ENCODE measurements at places on chromosomes 1 and 21.

- no peak for DNase-seq
Observed at GRCh38 chr1:234250747-234251146, 122.5 kb upstream of the COA6 start.

DNA sequence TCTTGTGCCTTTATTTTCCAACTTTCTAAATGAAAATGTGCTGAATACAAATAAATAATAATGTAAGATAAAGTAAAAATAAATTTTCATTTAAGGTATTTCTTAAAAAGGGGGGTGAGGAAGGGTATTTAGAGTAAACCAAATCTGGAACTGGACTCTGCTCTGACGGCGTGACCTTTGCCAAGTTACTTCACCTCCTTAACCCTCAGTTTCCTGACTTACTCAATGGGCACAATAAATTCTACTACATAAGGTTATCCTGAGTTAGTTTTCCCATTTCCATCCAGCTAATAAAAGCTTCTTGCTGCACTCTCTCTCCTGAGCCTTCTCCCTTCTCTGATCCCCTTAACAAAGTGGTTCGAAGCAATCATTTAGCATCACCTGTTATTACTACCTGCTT is 93.9 kb downstream of the NID1 start:
- DNase-seq, result no peak

DNA sequence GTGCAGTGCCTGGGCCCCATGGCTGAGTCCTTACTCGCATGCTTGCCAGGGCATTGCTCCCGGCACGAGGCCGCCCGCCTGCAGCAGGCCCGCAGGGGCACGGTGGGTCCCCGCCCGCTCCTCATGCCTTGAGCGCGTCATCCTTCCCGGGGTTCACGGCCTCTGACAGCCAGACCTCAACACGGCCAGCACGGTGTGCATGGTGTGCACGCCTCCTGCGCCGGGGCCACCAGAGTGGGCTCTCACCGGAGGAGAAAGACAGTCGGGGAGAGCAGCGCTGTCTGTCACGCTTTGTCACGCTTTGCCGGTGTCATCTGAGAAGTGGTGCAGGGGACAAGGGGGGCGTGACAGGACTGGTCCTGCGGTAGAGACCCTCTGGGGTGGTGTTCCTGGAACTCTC is 11.9 kb upstream of the COL18A1 start:
- no peak for DNase-seq

- no peak for DNase-seq
Observed at GRCh38 chr1:117580436-117580835, 25.4 kb upstream of the TENT5C start.

DNA sequence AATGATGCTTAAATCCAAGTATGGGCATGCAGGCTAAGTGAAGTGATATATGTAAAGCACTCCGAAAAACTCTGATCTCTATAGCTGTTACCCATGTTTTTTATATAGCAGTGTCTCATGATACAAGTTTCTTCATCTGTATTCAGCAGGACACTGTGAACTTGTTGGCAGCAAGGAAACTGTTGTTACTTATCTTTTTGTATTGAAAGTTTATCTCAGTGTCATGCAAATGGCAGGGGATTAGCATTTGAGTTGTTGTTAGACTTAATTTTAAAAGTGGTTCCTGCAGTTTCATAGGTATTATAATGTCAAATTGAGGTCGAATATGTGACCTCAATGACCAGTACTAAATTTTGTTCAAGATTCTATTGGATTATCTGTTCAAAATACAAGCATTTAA is 47.9 kb downstream of the NCAM2 start:
- no peak for DNase-seq

DNA sequence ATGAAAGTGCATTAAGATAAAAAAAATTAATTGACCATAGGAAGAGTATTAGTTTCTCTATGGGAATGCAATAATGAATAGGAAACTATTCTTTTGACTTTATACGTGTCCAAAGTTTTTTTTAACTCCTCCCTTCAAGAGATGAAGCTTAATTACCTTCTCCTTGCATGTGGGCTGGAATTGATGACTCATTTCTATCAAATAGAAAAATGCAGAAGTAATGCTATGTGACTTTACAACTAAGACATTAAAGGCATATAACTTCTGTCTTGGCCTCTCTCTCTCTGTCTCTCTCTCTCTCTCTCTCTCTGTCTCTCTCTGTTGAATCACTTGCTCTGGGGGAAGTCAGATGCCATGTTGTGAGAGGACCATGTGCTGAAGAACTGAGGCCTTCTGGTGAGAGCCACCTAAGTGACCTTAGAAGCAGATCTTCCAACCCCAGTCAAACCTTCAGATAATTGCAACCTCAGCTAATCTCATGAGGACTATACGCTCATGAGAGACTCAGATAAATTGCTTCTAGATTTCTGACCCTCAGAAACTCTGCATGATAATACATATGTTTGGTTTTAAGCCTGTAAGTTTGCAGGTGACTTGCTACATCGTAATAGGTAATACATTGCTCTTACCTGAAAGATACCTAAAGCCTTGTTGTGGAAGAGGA is 414.2 kb downstream of the KCNT2 start:
- no peak for DNase-seq

DNA sequence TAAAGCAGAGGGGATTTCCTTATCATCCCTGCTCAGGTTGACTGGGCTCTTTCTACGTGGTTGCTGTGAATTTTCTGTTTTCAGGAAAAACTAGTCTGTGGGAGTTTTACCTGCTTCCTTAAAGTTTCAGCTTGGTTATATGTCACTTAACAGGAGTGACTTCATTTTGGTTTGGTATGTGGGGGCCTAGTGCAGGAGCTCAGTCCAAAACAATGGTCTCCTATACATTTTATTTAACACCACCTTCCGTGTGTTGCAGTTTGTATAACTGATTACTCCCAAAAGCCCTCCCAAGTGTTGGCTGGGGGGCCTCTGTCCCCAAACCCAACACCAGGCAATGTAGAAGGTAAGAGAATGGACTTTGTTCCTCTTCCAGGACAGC is 5.3 kb downstream of the IL23R start:
- DNase-seq, result no peak

DNA sequence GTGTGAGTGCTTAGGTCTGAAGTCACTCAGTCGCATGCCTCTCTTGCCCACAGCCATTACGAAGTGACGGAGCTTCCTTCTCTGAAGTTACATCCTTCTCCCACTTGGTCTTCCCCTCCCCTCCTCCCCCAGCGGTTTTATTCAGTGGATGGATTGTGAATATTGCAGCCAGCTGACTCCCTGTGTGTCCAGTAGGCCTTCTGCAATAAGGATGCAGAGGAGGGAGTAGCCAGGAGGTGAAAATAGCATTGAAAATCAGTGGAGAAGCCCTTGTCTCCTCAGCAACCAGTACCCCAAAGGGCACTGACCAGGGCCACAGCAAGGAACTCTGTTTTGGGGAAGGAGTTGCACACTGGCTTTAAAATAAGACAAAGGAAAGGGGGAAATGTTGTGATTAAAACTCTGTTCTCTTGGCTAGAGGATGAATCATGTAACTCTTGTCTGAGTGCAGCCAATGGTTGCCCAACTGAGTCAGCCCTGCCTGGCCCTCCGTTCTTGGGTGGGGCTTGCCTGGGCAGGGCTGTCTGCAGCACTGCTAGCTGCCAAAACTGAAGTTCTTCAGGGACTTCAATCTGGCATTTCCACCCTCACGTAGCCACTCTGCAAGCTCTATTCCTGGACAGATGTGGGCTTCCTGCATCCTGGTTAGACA is 4.3 kb downstream of the S100A10 start:
- peak; percentile 91 for DNase-seq

DNA sequence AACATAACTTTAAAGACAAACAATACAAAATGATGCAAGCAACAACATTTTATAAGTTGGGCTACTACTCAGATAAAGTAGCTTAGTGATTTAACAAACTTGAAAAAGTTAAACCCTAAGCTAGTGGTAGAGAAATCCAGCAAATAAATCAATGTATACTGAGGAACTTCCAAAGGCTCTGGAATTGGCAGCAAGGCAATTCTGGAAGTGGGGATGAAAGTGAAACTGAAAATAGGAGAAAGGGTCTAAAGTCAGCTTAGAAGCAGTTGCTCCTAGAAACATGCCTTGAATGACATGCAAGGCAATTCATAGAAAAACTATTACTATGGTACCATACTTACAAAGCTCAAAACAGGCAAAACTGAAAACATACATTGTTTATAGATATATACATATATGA is 90.0 kb upstream of the CAMK1G start:
- peak; percentile 17 for DNase-seq

- no peak for DNase-seq
Observed at GRCh38 chr21:36723371-36723881, 24.5 kb downstream of the SIM2 start.

- no peak for DNase-seq
Observed at GRCh38 chr1:52386458-52386857, 17.8 kb downstream of the ORC1 start.

GRCh38 chr1:201713086-201713810 is 115.7 kb upstream of the IPO9 start:
- DNase-seq, result peak; percentile 99

- DNase-seq, result no peak
Observed at GRCh38 chr1:7460807-7461206, 310.3 kb upstream of the VAMP3 start.

DNA sequence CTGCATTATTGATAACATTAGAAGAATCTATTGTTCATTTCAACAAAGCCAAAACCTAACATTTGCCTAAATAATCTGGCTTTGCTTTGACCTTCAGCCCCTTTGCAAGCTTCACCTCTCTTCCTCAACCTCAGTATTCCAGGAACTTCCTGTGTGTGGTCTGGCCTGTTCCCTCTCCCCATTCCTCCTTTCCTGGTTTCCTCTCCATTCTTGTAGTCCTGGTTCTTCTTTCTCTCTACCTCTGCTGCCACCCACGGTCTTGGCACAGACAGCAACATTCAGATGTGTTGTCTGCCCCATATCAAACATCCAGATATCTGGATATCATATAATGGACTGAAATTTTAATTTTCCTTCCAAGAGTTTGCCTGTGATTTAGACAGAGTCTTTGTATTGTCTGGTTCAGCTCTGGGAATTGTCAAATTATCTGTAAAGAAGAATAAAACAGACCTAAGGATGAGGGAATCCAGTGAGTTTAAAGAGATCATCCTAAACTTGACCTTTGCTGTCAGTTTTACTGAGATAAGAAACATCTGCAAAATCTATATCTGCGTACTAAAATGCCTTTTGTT is 148.1 kb upstream of the KCTD3 start:
- DNase-seq, result peak; percentile 3

- DNase-seq, result no peak
Observed at GRCh38 chr1:201565024-201565730, 26.2 kb downstream of the NAV1 start.

- DNase-seq, result no peak
Observed at GRCh38 chr1:239237912-239238311, 148.5 kb upstream of the CHRM3 start.

- peak; percentile 92 for DNase-seq
Observed at GRCh38 chr1:78419309-78419708, 71.5 kb upstream of the PTGFR start.

DNA sequence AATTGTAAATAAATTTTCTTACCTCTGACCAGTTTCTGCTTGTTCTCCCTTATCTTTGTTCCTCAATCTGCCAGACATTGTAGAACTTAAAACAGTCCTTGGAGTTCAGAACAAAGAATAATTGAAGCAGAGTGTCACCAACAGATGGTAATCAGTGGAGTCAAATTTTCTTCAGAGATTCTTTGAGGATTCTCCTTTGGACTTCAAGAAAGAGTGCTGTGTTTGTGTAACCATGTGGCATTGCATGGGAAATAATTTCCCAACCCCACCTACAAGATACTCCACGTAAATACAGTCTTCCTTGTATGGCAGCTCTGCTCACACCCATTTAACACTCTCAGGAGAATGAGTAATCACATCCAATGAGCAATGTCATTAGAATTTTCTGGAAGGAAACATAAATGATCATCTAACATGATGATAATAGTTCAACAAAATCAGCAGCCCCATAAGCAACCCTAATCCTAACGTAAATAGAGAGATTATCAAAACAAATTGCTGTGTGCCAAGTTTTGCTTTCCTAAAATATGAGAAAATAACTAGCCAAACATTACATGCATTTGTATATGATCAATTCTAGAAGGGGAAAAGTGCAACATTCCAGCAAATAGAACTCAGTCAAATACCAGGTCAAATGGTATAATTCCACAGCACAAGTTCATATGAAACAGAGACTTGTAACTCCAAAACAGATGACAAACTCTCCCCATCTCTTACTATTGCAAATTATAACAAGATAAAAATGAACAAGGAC is 6.9 kb upstream of the DENND1B start:
- DNase-seq, result peak; percentile 9

DNA sequence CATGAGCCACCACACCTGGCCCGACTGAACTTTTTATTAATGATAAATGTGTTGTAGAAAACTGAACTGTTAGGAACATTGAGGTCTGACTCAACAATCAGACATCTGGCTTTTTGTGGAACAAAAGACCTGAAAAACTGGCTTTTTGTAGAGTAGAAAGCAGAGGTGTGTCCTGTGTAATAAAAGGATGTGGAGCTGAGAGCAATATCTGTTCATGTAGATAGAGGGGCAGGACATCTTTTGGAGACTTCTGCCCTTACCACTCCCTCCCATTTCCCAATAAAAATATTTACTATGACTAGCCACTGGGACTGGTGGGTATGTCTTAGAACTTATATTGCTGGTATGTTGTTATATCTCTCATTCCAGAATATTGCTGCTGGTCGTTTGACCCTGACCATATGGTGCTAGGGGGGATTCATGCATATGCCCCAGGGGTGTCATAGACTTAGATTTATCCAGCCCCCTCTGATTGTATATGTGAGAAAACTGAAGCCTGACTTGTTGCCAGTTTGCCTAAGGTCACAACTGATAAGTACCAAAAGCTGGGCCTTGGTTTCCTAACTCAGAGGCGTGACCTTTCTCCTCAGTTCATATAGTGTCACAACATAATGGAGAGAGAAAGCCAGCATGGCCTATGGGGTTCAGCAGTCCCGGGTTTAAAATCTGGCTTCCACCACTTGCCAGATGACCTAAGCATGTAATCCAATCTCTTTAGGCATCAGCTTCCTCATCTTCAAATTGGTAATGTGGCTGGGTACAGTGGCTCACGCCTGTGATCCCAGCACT is 33.5 kb upstream of the PIGV start:
- DNase-seq, result no peak

- DNase-seq, result peak; percentile 62
Observed at GRCh38 chr1:8026976-8027747, 1.1 kb upstream of the ERRFI1 start.

DNA sequence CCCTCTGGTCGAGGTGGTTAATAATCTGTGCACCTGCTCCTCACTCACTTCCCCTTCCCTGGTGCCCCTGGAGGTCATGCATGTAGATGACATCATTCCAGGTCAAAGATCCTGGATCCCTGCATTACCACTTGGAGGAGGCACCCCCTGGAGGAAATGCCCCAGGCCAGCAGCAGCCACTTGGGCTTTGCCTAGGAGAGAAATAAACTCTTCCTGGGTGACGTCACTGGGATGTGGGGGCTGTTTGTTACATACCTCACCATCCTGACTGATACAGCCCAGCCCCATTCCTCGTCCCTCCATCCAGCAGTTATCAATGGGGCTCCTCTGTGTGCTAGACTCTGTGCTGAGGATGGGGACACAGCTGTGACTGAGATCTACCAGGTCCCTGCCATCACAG is 433.6 kb downstream of the PTPRU start:
- no peak for DNase-seq

- DNase-seq, result no peak
Observed at GRCh38 chr1:202659974-202660373, 50.3 kb downstream of the SYT2 start.

- DNase-seq, result no peak
Observed at GRCh38 chr1:157648317-157648716, 50.4 kb upstream of the FCRL4 start.

All from fibroblast of the aortic adventitia (primary cell).